ENCODE measurements at places on chromosomes 16 and 17.

DNA sequence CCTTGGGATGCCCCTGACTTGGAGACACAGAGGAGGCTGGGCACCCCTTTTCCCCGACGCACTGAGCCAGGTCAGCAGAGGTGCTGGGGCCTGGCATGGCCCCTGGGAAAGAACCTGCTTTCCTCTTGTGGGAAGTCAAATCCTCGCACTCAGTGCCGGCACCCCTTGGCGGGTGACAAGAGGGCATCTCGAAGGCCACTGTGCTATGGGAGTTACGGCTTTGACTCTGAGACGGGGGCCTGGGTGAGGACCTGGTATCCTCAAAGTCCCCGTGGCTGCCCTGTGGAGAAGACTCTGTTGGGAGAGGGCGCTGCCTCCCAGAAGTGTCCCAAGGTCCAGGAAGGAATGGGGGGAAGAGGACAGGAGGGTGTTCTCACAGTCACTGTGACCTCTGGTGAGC, 117.0 kb downstream of the METRNL start:
- DNase-seq: no peak

DNA sequence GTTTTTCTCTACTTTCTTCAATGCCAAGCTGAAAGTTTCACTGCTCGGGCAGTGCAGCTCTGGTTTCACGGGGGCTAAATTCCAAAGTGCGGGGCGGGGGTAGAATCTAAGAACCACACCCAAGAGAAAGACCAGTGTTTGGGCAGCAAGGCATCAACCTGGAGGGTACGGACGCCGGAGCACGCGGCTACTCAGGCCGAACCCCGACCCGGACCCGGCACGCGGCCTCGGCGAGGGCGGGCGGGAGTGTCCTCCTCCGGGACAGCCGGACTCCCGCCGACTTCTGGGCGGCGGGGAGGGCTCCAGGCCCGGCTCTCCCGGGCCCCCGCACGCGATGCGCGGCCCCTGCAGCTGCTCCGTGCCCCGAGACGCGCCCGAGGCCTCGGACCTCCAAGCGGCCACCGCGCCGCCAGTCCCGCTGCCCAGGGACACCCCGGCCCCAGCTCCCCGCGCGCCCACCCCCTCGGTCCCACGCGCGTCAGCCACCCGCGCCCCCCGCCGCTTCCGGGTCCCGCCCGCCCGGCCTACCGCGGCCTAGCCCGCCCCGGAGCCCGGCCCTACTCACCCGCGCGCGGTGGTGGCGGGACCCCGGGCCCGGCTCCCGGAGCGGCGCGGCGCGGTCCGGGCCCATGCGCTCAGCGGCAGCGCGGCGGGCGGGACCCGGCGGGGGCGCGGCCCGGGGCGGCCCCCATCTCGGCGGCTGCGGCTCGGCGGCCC, 561 bp downstream of the AXIN1 start:
- DNase-seq: no peak

DNA sequence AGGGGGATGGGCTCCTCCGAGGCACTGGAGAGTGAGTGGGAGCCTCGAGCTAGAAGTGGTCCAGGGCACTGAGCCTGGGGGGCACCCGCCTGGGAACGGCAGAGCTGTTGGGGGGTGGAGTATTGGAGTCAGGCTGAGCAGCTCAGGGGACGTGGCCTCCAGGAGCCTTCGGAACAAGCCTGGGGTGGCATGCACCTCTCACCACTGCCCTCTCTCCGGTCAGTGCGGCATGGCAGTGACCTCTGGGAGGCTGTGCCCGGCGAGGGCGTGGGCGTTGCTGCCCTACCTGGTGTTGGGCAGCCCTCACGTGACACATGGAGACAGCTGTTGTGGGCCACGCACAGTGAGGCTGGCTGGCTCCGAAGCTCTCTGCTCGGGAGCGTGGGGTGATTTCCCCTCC, 13.9 kb downstream of the PRSS27 start:
- no peak for DNase-seq

DNA sequence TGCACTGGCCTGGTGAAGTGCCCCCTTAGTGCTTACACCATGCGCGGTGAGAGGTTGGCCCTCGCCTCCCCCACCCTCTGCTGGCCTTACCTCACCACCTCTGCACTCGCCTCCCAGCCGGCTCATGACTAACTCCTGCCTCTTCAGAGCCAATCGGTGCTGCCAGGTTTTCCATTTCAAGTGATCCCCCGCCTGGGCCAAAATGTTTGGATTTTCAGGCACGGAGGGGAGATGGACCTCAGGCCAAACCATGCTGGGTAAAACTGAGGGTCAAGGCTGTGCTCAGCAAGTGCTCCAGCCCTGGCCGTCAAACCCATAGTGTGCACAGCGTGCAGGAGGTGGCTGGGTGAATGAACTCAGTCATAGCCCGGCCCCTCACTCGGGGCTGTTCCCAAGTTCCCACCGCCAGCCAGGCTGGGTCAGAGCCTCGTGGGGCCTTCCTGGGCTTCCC, 175.4 kb downstream of the SEC14L1 start:
- DNase-seq: no peak

DNA sequence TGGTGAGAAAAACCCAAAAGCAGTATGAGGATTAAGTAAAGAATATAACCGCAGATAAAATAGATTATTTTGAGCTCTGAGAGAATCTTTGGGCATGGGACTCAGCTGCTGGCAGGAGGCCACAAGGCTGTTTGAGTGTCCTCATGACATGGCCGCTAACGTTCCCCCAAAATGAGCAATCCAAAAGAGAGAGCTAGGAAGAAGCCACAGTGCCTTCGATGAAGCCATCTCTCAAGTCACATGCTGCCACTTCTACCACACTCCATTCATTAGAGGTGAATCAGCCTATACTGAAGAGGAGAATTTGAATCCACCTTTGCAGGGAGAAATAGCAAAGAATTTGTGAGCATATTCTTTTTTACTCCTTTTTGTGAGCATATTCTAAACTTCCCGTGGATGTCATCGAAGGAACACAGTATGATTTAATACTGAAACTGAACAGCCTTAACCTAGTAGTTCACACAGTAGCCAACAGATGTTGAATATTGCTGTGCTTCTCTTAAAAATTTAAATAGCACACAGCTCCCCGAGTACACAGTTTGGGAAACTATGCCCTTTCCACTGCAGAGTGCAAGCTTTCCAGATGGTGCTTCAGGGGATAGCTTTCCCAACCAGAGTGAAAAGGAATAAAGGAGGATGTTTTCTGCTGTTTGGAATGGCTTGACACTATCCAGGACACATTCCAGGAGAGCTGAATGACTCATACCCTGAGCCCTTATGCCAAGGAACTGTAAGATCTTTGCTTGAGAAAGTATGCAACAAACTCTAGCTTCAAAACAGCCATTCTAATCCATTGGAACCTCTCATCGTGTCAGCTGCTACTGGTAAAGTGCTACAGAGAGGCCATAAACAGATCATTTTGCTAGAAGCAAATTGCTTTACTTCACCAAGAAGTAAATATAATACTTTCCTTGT, 33.9 kb downstream of the ANKFY1 start:
- DNase-seq: no peak

DNA sequence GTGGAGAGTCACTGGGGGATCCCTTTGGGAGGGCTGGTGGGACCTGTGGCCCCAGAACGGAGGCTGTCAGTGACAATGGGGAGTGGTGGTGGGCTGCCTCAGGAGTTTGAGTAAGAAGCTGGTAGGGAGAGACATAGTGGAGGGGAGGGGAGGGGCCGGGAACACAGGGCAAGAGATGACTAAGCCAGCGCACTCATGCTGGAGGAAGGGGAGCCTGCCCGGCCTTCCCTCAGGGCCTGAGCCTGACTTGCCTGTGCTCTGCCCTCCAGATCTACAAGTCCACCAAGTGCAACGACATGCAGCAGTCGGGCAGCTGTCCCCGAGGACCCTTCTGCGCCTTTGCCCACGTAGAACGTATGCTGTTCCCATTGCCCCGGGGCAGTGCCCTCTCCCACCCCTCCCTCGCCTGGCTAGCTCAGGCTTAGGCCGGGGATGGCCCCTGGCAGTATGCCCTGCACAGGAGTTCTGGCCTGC, 29.3 kb downstream of the UNC13D start:
- DNase-seq: no peak

DNA sequence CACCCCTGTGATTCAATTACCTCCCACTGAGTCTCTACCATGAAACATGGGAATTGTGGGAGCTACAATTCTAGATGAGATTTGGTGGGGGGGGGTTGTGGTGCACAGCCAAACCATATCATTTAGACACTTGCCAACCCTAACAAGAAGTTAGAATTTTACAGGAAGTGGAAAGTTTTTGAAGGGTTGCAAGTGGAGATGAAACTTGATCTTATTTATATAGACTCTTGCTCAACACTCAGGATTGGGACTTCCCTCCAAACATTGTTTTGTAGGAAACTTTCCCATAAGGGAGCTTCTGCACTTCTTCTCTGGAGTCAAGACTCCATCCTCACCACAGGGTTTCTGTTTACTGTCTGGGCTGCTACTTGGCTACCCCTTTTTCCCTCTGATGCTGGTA, 266.7 kb upstream of the CDH11 start:
- DNase-seq: no peak

GRCh38 chr17:50037321-50038107, 18.4 kb upstream of the ITGA3 start:
- DNase-seq: no peak

DNA sequence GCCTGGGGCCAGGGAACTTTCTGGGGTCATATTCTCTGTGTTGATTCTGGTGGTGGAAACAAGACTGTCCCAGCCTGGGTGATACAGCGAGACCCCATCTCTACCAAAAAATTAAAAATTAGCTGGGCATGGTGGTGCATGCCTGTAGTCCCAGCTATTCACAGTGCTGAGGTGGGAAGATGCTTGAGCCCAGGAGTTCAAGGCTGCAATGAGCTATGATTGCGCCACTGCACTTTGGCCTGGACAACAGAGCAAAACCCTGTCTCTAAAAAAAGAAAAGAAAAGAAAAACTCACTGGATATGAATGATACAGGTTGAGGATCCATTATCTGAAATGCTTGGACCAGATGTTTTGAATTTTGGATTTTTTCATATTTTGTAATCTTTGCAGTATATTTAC, 13.6 kb downstream of the SCGB1C2 start:
- DNase-seq: no peak

DNA sequence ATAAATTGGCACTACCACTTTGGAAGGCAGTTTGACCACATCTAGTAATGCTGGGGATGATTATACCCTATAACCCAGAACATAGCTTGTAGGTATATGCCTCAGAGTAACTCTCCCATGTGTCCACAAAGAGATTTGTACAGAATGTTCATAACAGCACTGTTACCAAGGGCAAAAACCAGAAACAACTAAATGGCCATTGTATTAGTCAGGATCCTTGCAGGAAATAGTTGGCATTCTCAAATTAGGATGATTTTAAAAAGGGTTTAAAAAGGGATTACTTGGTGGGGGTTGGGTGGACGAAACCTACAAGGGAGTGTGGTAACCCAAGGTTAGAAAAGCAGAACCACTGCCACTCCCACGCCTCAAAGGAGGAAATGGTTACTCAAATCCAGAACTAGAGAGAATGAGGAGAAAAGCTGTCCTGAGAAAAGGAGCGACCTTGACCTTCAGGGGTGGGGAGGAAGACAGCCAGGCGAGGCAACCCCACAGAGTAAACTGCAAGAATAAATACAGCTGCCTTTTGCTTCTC, 2.1 kb downstream of the CPPED1 start:
- DNase-seq: no peak

DNA sequence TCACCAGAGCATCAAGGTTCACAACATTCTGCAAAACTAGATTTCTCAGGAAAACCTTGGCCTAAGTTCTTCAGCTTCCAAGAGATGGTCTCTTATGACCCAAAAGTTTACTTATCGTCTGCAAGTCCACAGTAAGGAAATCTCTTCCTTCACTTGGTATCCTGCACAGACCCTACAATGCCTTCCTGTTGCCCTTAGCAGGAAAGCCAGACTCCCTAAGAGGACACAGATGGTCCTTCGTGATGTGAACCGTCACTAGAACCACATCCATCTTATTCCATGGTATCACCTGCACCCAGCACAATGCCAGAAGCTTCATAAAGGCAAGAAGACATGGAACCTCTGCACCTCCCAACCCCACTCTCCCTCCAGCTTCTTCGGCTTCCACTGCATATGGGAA, 34.1 kb downstream of the CMC2 start:
- DNase-seq: no peak

- DNase-seq: no peak
Observed at GRCh38 chr16:58684001-58684353, 593 bp downstream of the SLC38A7 start.

GRCh38 chr16:70682239-70683145, 3.4 kb downstream of the MTSS2 start:
- no peak for DNase-seq

DNA sequence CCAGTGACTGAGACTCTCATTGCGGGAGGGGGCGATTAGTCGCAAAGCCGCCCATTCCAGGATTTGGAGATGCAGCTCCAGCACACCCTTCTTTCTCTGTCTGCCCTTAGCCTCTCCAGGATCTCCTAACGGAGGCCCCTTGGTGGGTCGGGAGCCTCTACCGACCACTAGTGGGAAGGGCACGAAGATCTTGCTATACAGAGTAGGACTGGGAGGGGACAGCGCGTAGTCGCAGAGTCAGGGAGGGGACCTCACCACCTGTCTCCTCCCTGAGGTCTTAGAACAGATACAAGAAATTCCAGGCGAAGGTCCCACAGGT, 588 bp upstream of the SMTNL2 start:
- no peak for DNase-seq

- DNase-seq: no peak
Observed at GRCh38 chr16:49335828-49336227, 37.8 kb upstream of the C16orf78 start.

GRCh38 chr17:22090263-22090935, 398.1 kb downstream of the KCNJ18 start:
- no peak for DNase-seq

GRCh38 chr16:51531271-51531670, 380.2 kb upstream of the SALL1 start:
- DNase-seq: no peak

- DNase-seq: no peak
Observed at GRCh38 chr17:43935926-43936261, 6.4 kb downstream of the PPY start.

DNA sequence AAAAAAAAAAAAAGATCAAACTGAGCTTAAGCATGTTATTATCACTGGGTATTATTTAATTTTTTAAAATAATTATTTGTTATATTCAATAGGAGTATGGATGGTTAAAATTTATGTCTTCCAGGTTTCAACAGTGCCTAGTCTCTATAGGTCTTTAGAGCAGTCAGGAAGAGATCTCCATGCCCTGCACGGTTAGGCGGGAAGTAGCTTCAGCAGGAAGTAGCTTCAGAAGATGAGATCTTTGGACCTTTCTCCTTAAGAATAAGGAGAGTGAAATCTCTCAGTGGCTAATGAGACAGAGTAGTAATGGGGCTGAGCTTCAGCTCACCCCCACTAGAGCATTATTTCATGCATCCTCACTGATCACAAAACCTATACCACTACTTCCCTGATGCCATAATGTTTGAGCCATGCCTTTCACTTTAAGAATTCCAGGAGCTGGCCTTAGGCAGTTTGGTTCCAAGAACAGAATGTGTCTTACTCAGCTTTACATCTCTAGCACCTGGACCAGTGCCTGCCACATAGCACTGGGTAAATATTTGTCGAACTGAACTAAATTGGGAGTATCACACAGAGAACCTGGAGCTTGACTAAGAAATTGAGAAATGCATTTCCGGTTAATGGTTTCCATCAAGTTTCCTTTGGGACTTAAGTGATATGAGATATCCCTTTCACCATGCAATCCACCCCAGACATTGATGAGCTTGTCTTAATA, 43.5 kb downstream of the SCPEP1 start:
- no peak for DNase-seq
